ENCODE measurements at places on chromosomes 13 and 19.

DNA sequence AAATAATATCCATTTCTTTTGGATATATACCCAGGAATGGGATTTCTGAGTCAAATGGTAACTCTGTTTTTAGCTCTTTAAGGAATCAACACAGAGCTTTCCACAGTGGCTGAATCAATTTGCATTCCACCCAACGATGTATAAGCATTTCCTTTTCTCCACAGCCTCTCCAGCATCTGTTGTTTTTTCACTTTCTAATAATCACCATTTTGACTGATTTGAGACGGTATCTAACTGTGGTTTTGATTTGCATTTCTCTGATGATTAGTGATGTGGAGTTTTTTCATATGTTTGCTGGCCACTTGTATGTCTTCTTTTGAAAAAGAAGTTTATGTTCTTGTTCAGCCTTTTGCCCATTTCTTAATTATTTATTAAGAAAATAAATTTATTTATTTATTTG lies 352.2 kb upstream of the OBI1 start:
- DNase-seq, result no peak

- DNase-seq, result no peak
Observed at GRCh38 chr13:83620530-83621220, 261.6 kb downstream of the SLITRK1 start.

- peak; percentile 25 for DNase-seq
Observed at GRCh38 chr19:55484593-55485438, at the start of gene NAT14. NAT14 (plus strand) TSS chr19:55485188; CDS start chr19:55485709, 521 bp downstream.

- no peak for DNase-seq
Observed at GRCh38 chr13:94317063-94317491, 162.4 kb downstream of the DCT start.

- DNase-seq, result no peak
Observed at GRCh38 chr19:18634612-18635297, 2.1 kb upstream of the KLHL26 start.
